Stimulated activated CD8-positive, alpha-beta memory T cell treated with anti-CD3 and anti-CD28 coated beads, Interleukin-2, amount 100 ng/mL, for 1 hour (primary cell): ENCODE measurements at places on chromosomes 7 and 10.

GRCh38 chr7:100044718-100045117 is 4.9 kb upstream of the ZSCAN21 start:
- DNase-seq: no peak

DNA sequence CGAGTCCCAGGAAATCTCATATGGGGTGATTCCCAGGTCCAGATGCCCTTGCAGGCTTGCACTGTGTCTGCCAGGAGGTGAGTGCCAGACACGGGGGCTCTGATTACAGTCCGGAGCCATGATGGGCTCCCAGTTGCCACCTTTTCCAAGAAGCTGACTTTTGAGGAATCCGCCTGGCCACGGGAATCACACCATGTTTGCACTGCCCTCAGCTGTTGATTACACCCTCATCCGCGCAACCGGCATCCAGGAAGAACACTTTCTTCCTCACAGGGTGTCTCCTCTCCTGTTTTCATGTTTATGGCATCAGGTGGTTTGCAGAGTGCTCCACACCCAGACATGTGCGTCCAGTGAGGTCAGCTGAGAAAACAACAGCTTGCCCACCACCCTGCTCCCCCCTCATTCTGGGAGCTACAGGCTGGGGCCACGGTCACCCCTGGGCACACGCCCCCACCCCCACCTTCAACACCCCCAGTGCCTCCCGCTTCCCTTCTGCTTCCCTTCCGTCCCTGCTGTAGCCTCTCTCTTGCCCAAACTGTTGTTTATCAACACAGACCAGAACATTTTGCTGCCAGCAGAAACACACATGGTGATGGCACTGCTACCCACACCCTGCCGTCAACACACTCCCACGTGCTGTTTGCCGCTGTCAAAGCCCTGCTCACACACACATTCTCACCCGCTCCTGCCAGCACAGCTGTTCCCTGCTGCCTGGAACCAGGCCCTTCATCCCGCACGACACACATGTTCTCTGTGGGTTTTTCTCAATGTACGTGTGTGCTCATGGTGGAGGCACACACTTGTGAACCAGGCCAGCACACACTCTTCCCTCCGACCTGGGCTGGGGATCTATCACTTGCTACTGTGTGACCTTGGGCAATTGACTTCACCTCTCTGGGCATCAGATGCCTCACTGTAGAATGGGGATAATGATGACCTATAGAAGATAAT is 35.8 kb downstream of the DDIT4 start:
- no peak for DNase-seq

GRCh38 chr10:125125951-125126735 is 34.2 kb downstream of the CTBP2 start:
- no peak for DNase-seq

DNA sequence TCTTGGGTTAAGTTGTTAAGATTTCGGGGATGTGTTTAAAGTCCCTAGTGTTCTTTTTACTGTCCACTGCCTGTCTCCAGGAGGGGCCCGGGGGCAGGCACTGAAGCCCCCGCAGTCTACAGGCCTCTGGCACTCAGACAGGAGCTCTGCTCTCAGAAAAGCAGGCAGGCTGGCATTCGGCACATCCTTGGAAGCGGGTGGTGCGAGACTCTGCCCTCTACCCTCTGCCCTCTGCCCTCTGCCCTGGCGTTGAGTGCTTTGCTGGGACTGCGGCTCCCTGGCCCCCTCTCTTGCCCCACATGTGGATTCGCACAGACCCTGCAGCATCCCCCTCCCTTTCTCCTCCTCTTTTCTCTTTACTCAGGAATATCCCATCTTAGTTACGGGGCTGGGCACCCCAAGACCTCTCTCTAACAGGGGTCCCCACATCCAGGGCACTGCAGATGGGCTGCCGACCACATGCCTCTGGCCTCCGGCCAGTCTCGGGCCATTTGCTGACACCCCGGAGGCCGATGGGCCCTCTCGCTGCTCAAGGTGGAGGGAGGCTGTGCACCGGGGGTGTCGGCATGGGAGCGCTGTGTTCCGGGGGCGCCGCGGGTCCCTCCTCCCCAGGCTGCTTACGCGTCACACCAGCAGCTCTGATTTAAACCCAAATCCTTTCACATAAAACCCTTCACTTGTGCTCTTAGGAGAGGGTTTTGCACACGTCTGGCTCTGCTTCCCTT is 479.9 kb downstream of the DNAJB6 start:
- DNase-seq: no peak

DNA sequence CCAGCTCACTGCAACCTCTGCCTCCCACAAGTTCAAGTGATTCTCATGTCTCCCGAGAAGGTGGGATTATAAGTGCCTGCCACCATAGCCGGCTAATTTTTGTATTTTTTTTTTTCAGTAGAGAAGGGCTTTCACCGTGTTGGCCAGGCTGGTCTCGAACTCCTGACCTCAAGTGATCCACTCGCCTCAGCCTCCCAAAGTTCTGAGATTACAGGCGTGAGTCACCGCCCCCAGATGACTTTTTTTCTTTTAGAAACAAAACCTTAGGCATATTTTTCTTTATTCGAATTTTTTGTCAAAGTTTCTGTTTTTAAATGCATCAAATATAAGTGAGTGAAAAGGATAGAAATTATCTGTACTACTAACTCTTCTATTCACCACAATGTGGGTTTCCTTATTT is 113.1 kb downstream of the LRRC4 start:
- no peak for DNase-seq

GRCh38 chr7:1558841-1559625 is 3.0 kb upstream of the TMEM184A start:
- DNase-seq: no peak
